ENCODE measurements at places on chromosomes 6 and 20. TPM values are rescaled to one million over a fixed set of nuclear protein-coding genes. Genes with fewer than 3 reads are reported as not detected.

Gene NOX3
- not detected for total RNA-seq

Gene MATN4
- total RNA-seq, result not detected

Gene MDFI
- total RNA-seq, result not detected

Gene GTSF1L
- total RNA-seq, result not detected

Gene CDH26
- 0.63 TPM for total RNA-seq

Gene RBCK1
- 83.7 TPM for total RNA-seq

- no peak for DNase-seq
These were observed 41.2 kb downstream of the THBS2 start for GRCh38 chr6:169212436-169212835.

DNA sequence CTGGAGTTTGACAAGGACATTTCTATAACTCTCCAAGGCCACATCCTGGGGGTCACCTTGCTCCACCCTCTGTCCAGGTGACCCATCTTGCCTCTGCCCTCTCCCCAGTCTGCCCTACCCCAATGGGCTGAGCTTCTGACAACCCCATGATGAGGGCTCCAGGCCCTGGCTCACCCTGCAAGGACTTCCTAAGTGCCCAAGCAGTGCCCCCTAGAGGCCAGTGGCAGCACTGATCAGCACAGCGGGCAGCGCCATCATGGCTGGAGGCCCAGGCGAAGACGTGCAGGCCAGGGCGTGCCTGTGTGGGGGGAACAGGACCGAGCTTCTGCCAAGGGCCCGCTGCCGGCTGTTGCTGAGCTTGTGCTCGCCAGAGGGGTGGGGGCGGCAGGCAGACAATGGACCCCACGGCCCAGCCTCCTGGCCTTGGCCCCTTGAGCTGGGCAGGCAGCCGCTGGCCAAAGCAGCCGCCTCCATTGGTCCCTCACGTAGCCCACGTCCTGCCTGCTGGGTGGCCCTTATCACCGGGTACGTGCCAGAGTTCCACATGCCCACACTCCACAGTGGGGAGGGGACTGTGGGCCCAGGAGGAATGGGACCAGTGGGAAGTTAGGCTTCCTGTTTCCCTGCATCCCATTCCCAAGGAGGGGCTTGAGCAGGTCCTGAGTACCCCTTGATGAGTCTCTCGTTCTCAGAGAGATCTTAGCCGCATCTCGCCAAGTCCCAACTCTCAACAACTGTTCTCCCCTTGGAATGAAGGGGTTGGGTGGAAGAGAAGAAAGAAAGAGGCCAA lies 64.3 kb downstream of the MRPL14 start:
- no peak for DNase-seq

DNA sequence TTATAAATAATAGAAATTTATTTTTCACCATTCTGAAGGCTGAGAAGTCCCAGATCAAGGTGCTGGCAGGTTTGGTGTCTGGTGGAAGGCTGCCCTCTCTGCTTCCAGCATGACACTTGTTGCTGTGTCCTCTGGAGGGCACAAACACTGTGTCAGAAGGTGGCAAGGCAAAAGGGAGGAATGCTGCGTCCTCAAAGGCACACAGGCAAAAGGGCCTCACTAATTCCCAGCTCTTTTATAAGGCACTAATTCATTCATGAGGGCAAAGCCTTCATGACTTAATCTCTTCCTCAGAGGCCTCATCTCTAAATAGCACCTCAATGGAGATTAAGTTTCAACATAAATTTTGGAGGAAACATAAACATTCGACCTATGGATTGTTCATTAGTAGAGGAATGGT lies 209.5 kb upstream of the SMLR1 start:
- DNase-seq, result no peak

- DNase-seq, result no peak
These were observed 15.5 kb downstream of the SERPINB1 start for GRCh38 chr6:2826131-2826530.

DNA sequence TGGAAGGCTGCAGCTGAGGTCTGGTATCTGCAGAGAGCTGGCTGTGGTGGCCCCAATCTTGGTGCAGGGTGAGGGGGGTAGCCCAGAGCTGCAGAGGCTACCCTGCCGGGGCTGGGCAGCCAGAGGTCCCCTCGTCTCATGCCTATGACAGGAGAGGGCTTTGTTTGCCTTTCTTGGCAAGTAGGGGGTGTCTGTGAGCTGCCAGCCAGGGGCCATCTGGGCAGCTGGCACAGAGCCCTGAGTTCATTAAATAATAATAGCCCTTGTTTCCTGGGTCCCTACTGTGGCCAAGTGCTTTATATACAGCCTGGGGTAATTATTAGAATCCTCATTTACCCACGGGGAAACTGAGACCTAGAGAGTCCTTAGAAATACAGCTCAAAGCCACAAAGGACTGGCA lies 66.6 kb downstream of the EZR start:
- DNase-seq, result no peak

DNA sequence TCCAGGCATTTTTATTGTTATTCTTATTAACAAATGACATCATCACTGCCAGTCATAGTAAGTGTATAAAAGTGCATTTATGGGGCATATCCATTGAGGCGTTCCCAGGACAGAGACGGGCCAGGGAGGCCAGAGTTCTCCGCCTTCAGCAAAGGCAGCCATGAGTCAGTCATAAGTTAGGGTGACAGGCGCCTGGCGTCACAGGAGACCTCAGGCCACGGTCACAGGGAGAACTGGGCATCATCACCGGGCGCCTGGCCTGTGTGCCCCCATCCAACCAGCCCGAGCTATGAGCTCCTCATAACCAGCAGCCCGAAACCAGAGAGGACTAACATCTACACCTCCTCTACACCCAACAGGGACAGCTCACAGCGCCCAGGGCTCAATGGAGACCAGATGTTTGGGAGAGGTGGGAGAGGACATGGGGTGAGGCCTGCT lies 259.2 kb downstream of the DLL1 start:
- DNase-seq, result no peak

DNA sequence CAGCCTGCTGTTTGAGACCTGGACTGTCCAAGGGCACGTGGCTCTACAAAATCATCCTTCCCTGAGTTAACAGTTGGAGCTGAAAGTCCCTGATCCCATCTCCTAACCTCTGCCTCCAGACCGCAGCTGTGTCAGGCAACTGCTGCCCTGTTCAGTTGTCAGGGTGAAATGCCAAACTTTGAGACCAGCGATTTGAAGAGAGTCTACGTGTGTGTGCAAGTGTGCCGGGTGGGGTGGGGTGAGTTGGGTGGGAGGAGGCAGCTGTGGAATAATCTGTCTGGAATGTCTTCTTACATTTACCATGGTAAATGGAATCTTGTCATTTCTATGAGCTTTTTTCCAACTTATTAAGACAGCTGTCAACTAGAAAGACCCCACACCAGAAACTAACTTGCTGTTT lies 81.0 kb upstream of the FAM8A1 start:
- DNase-seq, result no peak

DNA sequence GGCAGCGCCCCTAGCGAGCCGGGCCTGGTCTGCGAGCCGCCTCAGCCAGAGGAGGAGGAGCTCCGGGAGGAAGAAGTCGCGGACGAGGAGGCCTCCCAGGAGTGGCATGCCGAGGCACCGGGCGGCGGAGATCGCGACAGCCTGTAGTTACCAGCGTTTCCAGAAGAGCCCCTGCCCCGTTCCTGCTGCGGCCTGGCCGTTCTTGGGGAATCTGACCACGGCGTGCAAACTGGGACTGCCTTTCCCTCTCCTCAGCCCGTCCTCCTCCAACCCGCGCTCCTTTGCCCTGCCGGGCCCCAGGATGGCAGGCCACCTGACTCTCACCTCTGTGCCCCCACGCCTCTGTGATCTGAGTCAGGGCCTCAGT lies 802 bp downstream of the HDGFL1 start:
- no peak for DNase-seq

DNA sequence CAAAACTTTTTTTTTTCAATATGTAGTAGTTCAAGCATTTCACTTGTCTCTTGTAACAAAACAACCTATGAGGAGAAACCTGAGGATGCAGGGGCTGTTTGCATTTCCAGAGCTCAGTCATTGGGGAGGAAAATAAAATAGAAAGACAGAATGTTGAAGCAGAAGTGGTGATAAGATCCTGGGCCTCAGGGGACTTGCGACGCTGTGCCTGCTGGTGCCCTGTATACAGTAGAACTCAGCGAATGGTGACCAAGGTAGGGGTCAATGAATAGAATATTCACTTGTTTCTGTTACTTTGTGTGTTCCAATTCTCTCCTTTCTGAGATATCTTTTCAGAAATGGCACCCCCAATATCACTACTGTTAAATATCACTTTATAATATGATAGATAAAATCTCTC lies 271.6 kb downstream of the FARS2 start:
- no peak for DNase-seq

GRCh38 chr6:3535776-3536435 lies 79.1 kb upstream of the SLC22A23 start:
- DNase-seq, result no peak

DNA sequence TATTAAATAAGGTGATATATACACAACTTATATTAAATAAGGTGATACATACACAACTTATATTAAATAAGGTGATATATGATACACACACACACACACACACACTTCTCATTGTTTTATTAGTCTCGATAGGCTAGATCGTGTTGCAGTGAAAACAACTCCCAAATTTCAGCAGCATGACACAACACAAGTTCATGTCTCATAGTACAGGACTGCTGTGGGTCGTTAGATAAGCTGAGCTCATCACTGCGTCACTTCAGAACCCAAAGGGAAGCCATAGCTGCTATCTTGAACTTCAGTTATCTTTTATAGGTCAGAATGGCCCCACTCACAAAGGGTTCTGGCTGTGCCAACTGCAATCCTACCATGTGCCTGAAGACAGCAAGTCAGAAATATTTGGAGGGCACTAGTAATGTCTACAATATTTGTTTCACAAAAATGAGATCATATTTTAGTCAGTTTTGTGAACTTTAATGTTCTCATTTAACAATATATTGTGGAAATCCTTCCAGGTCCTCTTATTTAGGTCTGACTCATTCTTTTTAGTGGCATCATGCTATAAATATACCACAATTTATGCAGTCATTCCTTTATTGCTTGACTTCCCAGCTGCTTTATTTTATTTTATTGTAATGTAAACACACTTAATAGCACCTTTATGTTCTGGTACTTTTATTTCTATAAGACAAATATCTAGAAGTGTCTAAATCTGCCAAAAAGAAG lies 290.2 kb downstream of the PHACTR1 start:
- DNase-seq, result no peak

DNA sequence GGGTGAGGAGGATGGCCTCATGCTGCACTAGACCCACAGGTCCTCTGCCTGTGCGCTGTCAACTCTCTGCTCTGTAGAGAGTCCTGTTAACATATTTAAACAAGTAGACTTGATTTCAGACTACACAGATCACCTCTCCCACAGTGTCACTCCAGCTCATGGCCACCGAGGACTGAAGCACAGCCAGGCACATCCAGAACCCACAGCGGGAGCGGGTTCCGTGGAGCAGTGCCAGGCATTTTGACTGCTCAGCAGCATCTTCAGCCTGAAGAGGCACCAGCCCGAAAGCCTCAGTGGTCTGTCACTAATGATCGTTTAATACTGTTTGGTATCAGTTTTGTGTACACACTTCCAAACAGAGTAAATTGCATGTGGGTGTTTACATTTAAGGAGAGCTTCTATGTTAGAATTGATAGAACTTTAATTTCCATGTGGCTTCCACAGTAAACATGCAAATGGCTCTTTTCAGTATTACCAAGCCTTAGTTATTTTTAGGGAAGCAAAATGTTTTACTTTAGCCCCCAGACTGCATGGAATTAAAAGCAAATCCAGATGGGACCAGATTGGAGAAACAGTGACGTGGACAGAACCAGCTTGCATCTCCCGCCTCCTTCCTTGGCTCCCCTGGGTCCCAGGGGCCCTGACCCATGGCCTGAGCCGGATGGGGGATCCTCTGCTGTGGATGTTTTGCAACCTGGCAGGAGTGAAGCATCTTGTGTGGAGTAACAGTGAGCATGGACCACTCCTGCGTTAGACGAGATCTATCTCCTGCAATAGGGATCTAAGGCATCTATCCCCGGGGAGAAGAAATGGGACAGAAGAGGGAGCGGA lies 196.7 kb upstream of the CDH4 start:
- DNase-seq, result no peak

DNA sequence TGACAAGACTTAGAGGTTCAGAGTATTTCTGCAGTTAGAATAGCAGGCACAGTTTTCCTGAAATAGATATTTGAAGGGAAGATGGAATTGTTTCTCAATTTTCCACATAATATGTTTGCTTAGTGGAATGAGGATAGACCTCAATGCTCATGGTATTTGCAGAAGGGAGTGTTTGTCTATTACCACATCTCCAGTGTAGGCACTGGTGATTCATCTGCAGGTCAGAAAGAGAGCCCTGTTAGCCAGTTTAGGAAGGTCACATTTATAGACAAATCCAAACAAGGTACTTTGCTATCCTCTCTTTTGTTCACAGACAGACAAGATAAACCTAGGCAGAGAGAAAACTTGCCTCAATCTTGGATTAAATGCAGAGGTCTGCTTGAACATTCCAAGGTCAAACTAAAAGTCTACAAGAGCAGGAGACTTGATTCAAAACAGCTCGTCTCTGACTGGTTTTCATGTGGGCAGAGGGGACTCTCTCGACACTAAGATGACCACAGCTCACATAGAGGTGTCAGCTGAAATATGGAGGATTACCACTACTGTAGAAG lies 22.8 kb downstream of the ISM1 start:
- DNase-seq, result no peak

DNA sequence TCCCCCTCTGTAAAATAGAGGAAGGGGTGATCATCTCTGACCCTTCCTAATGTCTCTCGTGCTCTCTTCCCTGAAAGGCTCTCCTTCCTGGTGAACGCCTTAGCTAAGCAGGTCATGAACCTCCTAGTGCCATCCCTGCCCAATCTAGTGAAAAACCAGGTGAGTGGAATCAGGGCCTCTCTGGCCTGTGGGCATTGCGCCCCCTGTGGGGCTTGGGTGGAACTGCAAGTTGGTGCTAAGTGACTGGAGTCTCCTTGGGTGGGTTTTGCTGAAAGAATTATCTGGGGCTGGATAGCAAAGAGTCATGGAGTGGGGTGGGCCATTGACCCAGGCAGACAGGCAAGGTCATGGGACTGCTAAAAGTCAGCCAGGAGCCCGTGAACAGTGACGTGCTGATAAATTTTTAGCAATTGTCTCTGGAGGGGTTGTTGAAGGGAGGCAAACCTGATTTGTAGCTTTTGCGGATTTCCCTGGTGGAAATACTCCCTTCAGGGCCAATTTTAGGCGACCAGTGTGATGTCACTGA lies 8.9 kb downstream of the BPIFB1 start:
- DNase-seq, result peak; percentile 52

DNA sequence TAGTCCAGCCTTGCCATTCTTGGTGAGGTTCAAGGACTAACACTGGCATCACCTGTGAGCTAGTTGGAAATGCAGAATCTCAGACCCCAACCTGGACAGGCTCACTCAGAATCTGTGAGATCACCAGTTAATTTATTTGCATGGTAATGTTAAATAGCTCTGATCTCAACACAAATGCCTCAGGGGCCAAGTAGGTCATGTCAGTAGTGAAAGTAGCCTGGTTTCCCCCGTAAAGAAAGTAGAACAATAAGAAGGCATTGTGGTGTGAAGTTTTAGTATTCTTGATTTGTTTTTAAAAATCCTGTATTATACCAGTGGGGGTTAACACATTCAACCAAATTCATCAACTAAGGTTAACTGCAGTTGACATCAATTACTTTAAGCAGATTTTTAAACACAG lies 105.5 kb downstream of the PPP1R14C start:
- no peak for DNase-seq

All from CD8-positive, alpha-beta memory T cell (primary cell).